ENCODE measurements at places on chromosomes 5 and 9. TPM values are rescaled to one million over a fixed set of nuclear protein-coding genes. Genes with fewer than 3 reads are reported as not detected.

Gene CARD19
- total RNA-seq, result 117 TPM

Gene NUTM2G
- not detected for total RNA-seq

Gene TAF11L10
- not detected for total RNA-seq

Gene ARL14EPL
- total RNA-seq, result not detected

Gene FBLL1
- not detected for total RNA-seq

Gene PPIC
- not detected for total RNA-seq

Gene MARVELD2
- 0.10 TPM for total RNA-seq

Gene FSTL4
- 0.52 TPM for total RNA-seq

Gene SPINK4
- total RNA-seq, result not detected

Gene PPP1R26
- total RNA-seq, result 1.5 TPM

Gene HBEGF
- 80.5 TPM for total RNA-seq

Gene SH2D3C
- 12.6 TPM for total RNA-seq

Gene PDCD1LG2
- not detected for total RNA-seq

Gene DCAF12
- total RNA-seq, result 6.6 TPM

Gene ZBED3
- 1.9 TPM for total RNA-seq

Gene TMEM252
- not detected for total RNA-seq

Gene CCDC152
- total RNA-seq, result 0.63 TPM

Gene PLPP7
- 0.52 TPM for total RNA-seq

Gene PCDHB9
- 0.31 TPM for total RNA-seq

Gene PCDHAC2
- total RNA-seq, result not detected

Gene ARHGEF28
- total RNA-seq, result 0.63 TPM

Gene ANKRD55
- 8.6 TPM for total RNA-seq

Gene OTP
- not detected for total RNA-seq

Gene TEK
- total RNA-seq, result under 0.01 TPM

Gene DMRT3
- total RNA-seq, result not detected

Gene PCDHA9
- not detected for total RNA-seq

Gene IFNA2
- total RNA-seq, result 0.21 TPM
